ENCODE measurements at places on chromosomes 4 and X. TPM values are rescaled to one million over a fixed set of nuclear protein-coding genes. Genes with fewer than 3 reads are reported as not detected.
A peak's percentile ranks its signal among the peaks of the same experiment; 100 is the strongest.

DNA sequence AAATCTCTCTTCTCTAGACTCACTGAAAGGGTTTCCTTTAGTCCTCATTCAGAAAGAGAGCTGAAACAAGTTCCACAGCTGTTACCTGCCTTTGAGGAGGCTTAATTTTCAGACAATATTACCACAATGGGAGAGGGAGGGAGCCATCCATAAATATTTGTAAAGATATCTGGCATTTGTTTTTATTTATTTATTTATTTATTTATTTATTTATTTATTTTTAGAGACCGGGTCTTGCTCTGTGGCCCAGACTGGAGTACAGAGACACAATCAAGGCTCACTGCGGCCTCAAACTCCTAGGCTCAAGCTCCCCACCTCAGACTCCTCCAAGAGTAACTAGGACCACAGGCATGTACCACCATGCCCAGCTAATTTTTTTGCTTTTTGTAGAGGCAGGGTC is 80.7 kb downstream of the SLC9A7 start:
- no peak overlapping the region for H3K27ac ChIP-seq
- no peaks in the 10 kb centered on the region for H3K36me3 ChIP-seq
- no peak overlapping the region for H3K4me3 ChIP-seq
- no peaks in the 10 kb centered on the region for H3K4me1 ChIP-seq

DNA sequence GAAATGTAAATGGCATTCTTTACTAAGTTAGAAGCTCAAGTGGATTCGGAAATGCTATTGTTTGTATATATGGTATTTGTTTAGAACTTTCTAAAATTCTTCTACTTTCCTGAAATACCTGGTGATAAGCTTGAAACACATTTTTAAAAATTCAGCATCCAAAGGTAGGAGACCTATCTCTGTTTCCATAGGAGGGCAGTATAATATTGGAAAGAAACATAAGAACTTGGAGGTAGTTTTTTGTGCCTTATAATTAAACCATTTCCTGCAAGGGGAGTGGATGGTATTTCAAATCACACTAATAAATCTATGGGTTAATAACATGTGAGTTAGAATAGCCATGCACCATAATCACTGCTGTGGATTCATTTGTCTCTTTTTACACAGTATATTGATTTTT is 217.4 kb upstream of the AADAT start:
- H3K4me3 ChIP-seq = no peak overlapping the region
- H3K36me3 ChIP-seq = no peaks in the 10 kb centered on the region
- no peak overlapping the region for H3K27ac ChIP-seq
- no peak for DNase-seq
- H3K27me3 ChIP-seq = no peaks in the 10 kb centered on the region
- H3K4me1 ChIP-seq = no peaks in the 10 kb centered on the region

GRCh38 chr4:90824266-90825150 is 697.3 kb downstream of the CCSER1 start:
- H3K4me1 ChIP-seq = no peaks in the 10 kb centered on the region
- no peaks in the 10 kb centered on the region for H3K36me3 ChIP-seq
- H3K4me3 ChIP-seq = no peak overlapping the region

GRCh38 chr4:149884529-149885181 is 69.0 kb upstream of the IQCM start:
- H3K36me3 ChIP-seq = no peaks in the 10 kb centered on the region
- no peaks in the 10 kb centered on the region for H3K27me3 ChIP-seq
- H3K27ac ChIP-seq = no peak overlapping the region

- DNase-seq = no peak
- H3K27me3 ChIP-seq = no peaks in the 10 kb centered on the region
Observed at GRCh38 chr4:82865592-82865991, 25.4 kb downstream of the SEC31A start.

DNA sequence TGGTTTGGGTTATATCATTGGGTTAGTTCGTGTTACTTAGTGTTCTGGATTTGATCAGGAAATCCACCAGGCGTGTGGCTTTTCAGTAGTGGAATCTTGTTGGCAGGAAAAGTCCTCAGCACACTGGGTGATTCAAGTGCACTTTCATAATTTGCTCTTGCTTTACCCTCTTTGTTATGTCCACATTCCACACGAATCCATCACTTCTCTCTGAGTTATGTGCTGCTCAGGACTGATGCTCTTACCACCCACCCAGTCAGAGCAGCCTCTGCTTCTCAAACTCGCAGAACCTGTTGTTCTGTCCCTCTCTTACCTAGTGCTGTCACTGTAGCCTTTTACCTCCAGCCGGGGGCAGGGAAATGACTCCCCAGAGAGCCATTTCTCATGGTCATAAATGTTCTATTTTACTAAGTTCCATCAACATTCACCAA is 37.2 kb upstream of the SCRG1 start:
- no peak overlapping the region for H3K27ac ChIP-seq
- DNase-seq = no peak
- no peak overlapping the region for H3K4me3 ChIP-seq
- H3K4me1 ChIP-seq = peaks cover 9% of the 10 kb centered on the region
- peaks cover 7% of the 10 kb centered on the region for H3K36me3 ChIP-seq

GRCh38 chr4:42543126-42543525 is 113.8 kb downstream of the ATP8A1 start:
- no peak overlapping the region for H3K27ac ChIP-seq
- no peak overlapping the region for H3K4me3 ChIP-seq
- no peaks in the 10 kb centered on the region for H3K36me3 ChIP-seq
- H3K4me1 ChIP-seq = peaks cover 5% of the 10 kb centered on the region
- no peak for DNase-seq

- H3K27me3 ChIP-seq = peaks cover 11% of the 10 kb centered on the region
- H3K4me1 ChIP-seq = no peaks in the 10 kb centered on the region
- H3K36me3 ChIP-seq = no peaks in the 10 kb centered on the region
Observed at GRCh38 chr4:104732766-104733165, 238.1 kb upstream of the CXXC4 start.

- H3K4me1 ChIP-seq = no peaks in the 10 kb centered on the region
- H3K4me3 ChIP-seq = no peak overlapping the region
- H3K27me3 ChIP-seq = peaks cover 47% of the 10 kb centered on the region
- peaks cover 2% of the 10 kb centered on the region for H3K36me3 ChIP-seq
Observed at GRCh38 chr4:76630741-76631140, 195.7 kb downstream of the SHROOM3 start.

- peak overlapping the region; percentile 82 for H3K27ac ChIP-seq
- no peak for DNase-seq
Observed at GRCh38 chr4:143554728-143555597, 41.5 kb downstream of the SMARCA5 start.

- no peak for DNase-seq
- H3K36me3 ChIP-seq = no peaks in the 10 kb centered on the region
- no peak overlapping the region for H3K4me3 ChIP-seq
- no peaks in the 10 kb centered on the region for H3K27me3 ChIP-seq
- H3K27ac ChIP-seq = no peak overlapping the region
Observed at GRCh38 chrX:29155286-29155685, 568.0 kb downstream of the IL1RAPL1 start.

- H3K4me1 ChIP-seq = peaks cover 7% of the 10 kb centered on the region
- H3K27me3 ChIP-seq = peaks cover 19% of the 10 kb centered on the region
- peak within 1 kb of the TSS; percentile 90 for H3K4me3 ChIP-seq
- H3K27ac ChIP-seq = no peak within 1 kb of the TSS
Observed at GRCh38 chrX:48826135-48826875, at the start of gene ERAS. TSS of gene ERAS (plus strand) at chrX:48826513. CDS start at chrX:48829124, 2,611 bp downstream.

DNA sequence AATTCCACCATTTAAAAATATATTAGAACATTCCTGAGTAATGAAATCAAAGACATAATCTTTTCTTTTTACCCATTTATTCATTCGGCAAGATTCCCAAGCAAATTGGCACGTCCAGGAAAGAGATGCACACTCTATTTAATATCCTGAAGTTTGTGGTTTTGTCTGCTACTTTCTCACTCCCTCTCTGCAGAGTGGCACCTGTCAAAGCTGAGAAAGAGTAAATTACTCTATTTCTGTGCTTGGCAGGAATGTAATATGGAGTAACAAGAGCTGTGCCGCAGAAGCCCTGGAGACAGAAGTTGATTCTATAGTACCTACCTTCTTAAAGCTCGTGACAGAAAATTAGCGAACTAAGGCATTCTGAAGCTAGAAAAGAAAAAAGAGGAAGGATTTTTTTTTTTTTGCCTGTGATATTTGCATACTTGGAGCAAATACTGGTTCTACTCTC is 5.5 kb downstream of the GSTCD start:
- H3K27me3 ChIP-seq = no peaks in the 10 kb centered on the region
- no peaks in the 10 kb centered on the region for H3K36me3 ChIP-seq
- no peak overlapping the region for H3K27ac ChIP-seq
- no peak for DNase-seq

DNA sequence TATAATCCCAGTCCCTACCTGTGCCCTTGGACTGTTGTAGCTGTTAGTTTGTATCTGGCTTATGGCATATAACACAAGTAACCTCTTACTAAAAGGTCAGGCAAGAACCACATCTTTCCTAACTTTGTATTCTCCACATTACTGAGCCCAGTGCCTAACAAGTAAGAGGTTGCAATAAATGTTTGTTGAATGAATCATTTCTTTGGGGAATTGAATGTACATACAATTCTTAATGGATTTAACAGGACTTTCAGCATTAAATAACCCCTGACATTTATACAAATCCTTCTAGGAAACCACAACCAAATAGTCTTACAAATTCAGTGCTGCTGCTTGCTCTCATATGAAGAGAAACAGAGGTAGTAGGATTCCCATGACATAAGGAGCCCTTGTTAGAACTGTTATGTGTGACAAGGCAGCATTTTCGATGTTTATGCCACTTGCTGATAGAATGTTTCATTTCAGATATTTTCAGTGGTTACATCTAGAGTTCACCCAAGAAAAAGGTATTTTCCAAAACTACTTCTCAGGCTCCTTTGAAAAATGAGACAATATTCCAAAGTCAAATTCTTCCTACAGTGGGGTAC is 62.0 kb downstream of the MBNL3 start:
- no peak overlapping the region for H3K27ac ChIP-seq
- H3K36me3 ChIP-seq = no peaks in the 10 kb centered on the region
- H3K4me3 ChIP-seq = no peak overlapping the region
- DNase-seq = no peak
- no peaks in the 10 kb centered on the region for H3K27me3 ChIP-seq

- peaks cover 5% of the 10 kb centered on the region for H3K36me3 ChIP-seq
- DNase-seq = no peak
- peak overlapping the region; percentile 95 for H3K27ac ChIP-seq
Observed at GRCh38 chr4:38805530-38806145, 1.0 kb upstream of the TLR1 start.

- H3K4me1 ChIP-seq = peaks cover 14% of the 10 kb centered on the region
- no peak for DNase-seq
- no peak overlapping the region for H3K4me3 ChIP-seq
- peaks cover 8% of the 10 kb centered on the region for H3K36me3 ChIP-seq
- H3K27ac ChIP-seq = no peak overlapping the region
Observed at GRCh38 chr4:112315446-112315845, 18.3 kb downstream of the ALPK1 start.

GRCh38 chr4:44145868-44146267 is 302.7 kb downstream of the KCTD8 start:
- no peaks in the 10 kb centered on the region for H3K4me1 ChIP-seq
- H3K4me3 ChIP-seq = no peak overlapping the region
- no peaks in the 10 kb centered on the region for H3K27me3 ChIP-seq
- no peak for DNase-seq

DNA sequence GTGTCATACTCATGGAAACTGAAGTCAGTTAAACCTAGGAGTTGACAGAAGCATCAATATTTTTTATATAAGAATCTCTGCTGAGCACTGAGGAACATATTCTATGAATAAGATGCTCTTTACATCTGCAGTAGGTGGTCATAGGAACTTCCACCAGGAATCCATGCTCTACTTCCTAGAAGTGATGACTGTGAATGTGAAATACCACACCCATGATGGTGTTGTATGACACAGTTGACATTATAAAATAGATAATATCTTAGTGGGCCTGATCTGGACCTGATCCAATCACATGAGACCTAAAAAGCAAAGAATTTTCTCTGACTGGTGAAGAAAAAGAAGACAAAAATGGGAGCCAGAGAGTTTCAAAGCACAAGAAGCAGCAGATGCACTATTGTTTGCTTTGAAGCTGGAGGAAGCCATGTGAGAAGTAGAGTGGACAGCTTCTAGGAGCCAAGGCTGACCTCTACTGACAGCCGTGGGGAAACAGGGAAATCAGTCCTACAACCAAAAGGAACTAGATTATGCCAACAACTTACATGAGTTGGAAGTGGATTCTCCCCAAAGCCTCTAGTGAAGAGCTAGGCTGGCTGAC is 68.6 kb upstream of the HS3ST1 start:
- no peak overlapping the region for H3K4me3 ChIP-seq
- no peak overlapping the region for H3K27ac ChIP-seq
- no peaks in the 10 kb centered on the region for H3K4me1 ChIP-seq

- H3K4me3 ChIP-seq = no peak overlapping the region
- no peaks in the 10 kb centered on the region for H3K4me1 ChIP-seq
- no peaks in the 10 kb centered on the region for H3K27me3 ChIP-seq
- no peaks in the 10 kb centered on the region for H3K36me3 ChIP-seq
Observed at GRCh38 chrX:142001934-142002333, 98.2 kb downstream of the MAGEC1 start.

GRCh38 chr4:158894826-158895225 is 126.0 kb downstream of the FNIP2 start:
- no peak for DNase-seq
- H3K36me3 ChIP-seq = peaks cover 7% of the 10 kb centered on the region
- no peak overlapping the region for H3K27ac ChIP-seq

DNA sequence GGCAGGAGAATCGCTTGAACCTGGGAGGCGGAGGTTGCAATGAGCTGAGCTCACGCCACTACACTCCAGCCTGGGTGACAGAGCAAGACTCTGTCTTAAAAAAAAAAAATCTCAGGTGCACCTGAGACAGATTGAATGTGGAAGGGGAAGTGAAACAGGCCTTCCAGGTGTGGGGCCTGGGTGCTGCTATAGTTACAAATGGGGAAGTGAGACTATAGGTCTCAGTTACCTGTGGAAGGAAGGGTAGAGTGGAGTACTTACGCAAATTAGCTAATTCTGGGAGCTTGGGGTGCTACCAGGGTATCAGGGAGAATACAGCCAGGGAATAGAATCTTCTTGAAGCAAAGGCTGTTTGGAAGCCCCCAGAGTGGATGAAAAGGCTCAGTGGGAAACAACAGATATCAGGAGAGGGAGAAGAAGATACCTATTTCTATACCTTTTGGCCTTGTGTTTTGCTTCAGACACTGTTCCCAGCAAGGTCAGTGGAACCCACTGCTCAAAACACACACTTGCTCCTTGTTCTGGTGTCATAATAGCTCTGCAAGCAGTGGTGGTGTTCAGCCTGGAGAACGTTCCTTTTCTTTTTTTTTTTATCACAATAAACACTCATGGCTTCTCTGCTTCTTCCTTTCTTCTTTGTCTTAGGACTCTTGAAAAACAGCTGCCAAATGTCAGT is 7.0 kb downstream of the CD38 start:
- H3K27me3 ChIP-seq = peaks cover 31% of the 10 kb centered on the region
- peaks cover 2% of the 10 kb centered on the region for H3K36me3 ChIP-seq
- no peak for DNase-seq
- no peak overlapping the region for H3K4me3 ChIP-seq
- peak overlapping the region; percentile 90 for H3K27ac ChIP-seq
- H3K4me1 ChIP-seq = peaks cover 9% of the 10 kb centered on the region

The BEND2 gene
- total RNA-seq = 11.9 TPM

The RNF175 gene
- not detected for total RNA-seq

The CFAP99 gene
- 0.63 TPM for total RNA-seq

The IBSP gene
- not detected for total RNA-seq

The GPR82 gene
- not detected for total RNA-seq

The DUX4 gene
- total RNA-seq = not detected

The MGAT4D gene
- total RNA-seq = not detected

The ADH1A gene
- not detected for total RNA-seq

The LGI2 gene
- total RNA-seq = not detected

The LUZP4 gene
- total RNA-seq = not detected

The TRAM1L1 gene
- total RNA-seq = not detected

The TASL gene
- 2.3 TPM for total RNA-seq

The DIAPH2 gene
- 12.5 TPM for total RNA-seq

The MSANTD1 gene
- total RNA-seq = 1.7 TPM

All from T-helper 17 cell (primary cell).